BJ (cell line): ENCODE measurements at places on chromosomes 5 and 9. TPM values are rescaled to one million over a fixed set of nuclear protein-coding genes. Genes with fewer than 3 reads are reported as not detected.

- DNase-seq = no peak
Observed at GRCh38 chr9:111719541-111719940, 58.1 kb downstream of the GNG10 start.

- DNase-seq = peak; percentile 40
Observed at GRCh38 chr5:39400713-39401578, 23.8 kb downstream of the DAB2 start.

DNA sequence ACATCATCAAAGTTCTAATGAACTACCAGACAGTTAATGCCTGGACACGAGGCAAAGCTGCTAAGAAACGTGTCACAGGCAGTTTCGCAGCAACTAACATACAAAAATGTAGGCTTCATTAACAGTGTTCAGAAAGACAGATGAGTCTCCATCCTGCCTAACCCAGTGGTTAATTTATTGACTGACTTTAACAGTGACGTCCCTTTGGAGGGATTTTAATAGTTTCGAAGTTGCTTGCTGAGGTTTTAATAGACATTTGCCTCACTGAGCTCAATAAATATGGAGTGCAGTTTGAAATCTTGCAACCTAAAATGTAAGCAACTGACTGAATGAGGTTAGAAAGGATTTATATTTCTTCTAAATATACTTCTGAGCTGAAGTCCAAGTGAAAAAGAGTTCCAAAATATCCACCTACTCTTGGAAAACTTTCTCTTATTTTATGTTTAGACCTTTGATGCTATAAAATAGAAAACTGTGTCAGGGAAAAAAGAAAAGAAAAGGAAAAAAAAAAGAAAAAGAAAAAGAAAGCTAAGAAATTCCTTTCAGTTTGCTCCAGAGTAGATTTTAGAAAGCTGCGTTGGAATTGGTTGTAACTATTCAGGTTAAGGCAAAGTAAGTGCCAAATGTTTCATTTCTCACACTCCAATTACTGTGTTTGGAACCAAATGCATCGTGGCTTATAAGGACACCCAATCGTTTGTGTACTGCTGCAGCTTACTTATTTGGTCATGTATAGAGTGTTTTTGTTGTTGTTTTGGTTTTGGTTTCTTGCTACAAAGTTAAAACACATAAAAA, 2016.6 kb downstream of the MAT2B start:
- DNase-seq = no peak

GRCh38 chr9:84697509-84698114, 28.1 kb downstream of the NTRK2 start:
- DNase-seq = no peak

- DNase-seq = no peak
Observed at GRCh38 chr5:38403877-38404635, 145.7 kb downstream of the EGFLAM start.

Gene PCDHGA11
- 5.4 and 7.4 TPM in 2 replicates for polyA plus RNA-seq

- DNase-seq = no peak
Observed at GRCh38 chr9:135671591-135672041, 8.5 kb downstream of the LCN9 start.

Gene VCAN
- polyA plus RNA-seq = 22.2 and 38.0 TPM in 2 replicates

GRCh38 chr9:91951944-91952520, 2.0 kb upstream of the ROR2 start:
- DNase-seq = no peak

- no peak for DNase-seq
Observed at GRCh38 chr9:120717176-120717575, 2.9 kb upstream of the MEGF9 start.

- DNase-seq = no peak
Observed at GRCh38 chr5:93925321-93925720, 183.9 kb upstream of the POU5F2 start.

- peak; percentile 37 for DNase-seq
Observed at GRCh38 chr9:2610985-2611384, 10.6 kb upstream of the VLDLR start.

DNA sequence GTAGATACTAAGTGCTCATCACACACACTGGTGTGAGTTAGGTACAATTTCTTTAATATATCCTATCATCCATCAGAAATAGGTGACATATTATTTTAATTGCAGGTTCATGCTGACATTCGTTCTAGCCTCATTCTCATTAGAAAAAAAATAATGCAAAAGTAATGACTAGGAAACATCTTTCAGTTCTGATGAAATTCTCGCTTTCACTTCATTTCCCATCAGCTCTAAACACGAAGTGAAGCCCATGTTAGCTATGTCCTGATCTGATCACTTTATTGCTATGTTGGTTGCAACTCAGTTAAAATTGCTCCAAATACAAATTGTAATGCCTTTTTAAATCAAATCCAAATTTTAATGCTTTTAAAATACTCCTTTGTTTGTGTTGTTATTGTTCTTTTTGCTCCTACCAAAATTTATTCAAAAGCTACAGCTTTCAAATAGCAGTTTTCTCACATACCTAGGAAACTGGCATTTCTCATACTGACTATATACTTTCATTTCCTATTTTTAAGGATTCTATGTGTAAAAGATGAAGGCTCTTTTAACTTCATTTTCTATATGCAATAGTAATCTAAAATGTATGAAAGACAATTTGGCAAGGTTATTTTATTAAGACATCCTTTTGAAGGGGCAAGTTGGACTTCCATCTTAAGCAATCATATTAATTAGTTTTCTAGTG, 1237.8 kb upstream of the ACO1 start:
- no peak for DNase-seq

Gene TMEM174
- polyA plus RNA-seq = not detected in 2 replicates
